MG63 (cell line): ENCODE measurements at places on chromosomes 5 and 9.

DNA sequence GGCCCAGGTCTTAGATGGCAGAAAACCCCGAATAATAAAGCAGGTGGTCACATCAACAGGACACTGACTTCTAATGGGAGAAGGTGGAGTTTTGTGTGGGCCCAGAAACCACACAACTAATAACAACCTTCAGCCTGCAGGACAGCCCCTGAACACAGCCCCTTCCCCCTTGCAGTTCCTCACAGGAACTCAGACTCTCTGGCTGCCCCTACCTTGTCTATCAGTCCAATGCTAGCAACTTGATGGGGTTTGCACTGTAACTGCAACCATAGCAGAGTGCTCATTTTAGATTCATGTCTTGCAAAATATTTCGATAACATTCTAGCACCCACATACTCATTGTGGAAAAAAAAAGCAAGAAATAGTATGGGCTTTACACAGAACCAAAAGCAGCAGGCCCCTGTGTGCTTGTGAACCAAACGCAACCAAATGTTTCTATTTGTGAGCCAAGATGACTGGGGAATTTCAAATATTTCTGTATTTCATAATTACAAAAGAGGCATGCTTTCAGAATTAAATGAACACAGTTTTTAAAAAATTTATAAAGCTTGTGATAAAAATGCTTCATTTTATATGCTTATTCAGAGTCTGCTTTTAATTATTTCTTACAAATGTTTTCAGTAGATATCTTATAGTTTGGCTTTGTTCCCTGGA, 62.7 kb upstream of the PDE4D start:
- no peak for DNase-seq

- no peak for DNase-seq
Measured at GRCh38 chr9:27291292-27291691, 5.7 kb downstream of the EQTN start.

- DNase-seq: no peak
Measured at GRCh38 chr5:163770625-163771024, 265.2 kb downstream of the MAT2B start.

DNA sequence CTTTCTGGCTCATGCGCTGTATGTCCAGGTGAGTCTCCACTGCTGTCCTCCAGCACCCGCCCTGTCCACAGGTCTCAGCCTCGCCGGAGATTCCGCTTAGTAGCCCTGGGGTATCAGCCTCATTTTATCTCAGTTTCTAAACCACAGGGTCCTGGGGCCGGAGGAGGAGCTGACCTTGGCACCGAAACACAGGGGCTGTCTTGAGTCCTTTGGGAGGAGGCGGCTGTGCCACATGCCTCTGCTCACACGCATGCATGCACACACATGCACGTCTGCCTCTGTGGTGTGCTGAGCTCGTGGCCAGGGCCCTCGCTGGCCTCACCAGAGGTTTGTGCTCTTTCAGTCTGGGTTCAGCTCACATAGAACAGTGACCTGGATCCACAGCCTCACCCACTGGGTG, 23.3 kb downstream of the TRIP13 start:
- DNase-seq: no peak

- DNase-seq: peak; percentile 86
Measured at GRCh38 chr9:99445371-99445891, 223.3 kb downstream of the SEC61B start.

DNA sequence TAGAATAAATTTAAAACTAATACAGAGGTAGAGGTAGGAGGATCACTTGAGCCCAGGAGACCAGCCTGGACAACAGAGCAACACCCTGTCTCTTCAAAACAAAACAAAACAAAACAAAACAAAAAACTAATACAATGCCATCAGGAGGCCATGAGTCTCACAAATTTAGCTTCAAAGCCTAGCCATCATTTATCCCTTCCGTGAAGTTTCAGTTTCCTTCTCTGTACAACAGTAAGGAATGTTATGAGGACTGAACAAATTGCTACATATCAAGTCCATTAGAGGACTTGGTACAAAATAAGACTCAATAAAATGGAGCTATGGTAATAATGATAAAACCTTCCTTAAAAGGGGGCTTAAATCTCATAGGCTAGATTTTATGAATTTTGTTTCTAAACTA, 60.8 kb downstream of the MAPKAP1 start:
- no peak for DNase-seq

GRCh38 chr5:73286896-73287295, 113.9 kb downstream of the TMEM174 start:
- no peak for DNase-seq

DNA sequence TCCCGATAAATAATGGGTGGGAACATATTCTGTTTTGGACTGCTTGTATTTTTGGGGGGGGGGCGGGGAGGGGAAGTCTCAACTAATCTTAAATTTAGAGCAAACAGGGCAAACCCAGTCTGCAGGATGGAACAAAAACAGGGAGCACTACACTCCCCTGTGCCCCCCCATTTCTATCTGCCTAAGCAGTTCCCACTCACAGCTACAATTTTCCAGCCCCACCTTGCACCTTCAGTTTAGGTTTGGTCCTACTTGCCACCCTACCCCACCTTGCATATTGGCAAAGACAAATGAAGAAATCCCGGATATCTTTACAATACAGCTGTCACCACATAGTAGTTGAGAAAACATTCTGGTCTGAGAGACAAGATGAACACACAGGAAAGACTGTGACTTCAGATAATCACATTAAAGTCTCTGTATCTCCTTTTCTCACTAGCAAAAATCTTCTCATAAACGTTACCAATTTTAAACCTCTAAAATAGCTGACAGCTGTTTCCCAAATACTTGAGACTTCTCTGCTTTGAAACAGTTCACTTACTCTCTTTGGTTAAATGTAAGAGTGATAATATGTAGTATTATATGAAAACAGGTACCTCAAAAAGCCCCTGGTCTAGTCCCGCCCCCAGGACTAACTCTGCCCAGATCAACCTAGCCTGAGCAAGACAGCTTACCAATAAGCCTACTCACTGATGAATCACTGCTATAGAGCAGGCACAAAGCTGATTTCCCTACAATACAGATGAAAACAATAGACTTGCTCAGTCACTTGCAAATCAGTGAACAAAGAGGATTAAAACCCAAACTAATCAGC, 5.2 kb upstream of the RAPGEF6 start:
- DNase-seq: peak; percentile 34

GRCh38 chr9:2559192-2560152, 62.1 kb upstream of the VLDLR start:
- peak; percentile 81 for DNase-seq

- DNase-seq: no peak
Measured at GRCh38 chr9:94881940-94882339, 155.4 kb downstream of the AOPEP start.

DNA sequence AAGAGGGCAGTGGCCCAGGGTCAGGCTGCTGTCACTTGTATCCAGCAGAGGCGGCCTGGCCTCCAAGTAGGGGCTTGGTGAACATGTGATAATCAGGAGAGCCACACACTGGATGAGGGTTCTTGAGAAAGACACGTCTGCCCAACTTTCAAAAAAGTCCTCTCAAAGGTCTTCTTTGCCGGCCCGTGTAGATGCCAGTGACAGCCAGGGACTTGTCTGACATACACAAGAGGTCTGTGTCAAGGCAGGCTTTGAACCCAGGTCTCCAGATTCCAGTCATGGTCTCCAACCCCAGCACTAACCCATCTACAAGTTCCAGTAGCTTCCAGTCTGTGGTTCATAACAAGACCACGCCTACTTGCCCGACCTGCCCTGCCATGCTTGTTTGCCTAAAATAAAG, 7.9 kb upstream of the AMBP start:
- no peak for DNase-seq

- peak; percentile 85 for DNase-seq
Measured at GRCh38 chr5:168128557-168128956, 162.9 kb upstream of the WWC1 start.

- DNase-seq: no peak
Measured at GRCh38 chr5:110441035-110441434, 285.4 kb downstream of the TMEM232 start.

GRCh38 chr5:89069591-89069990, 186.6 kb upstream of the MEF2C start:
- DNase-seq: no peak

- DNase-seq: no peak
Measured at GRCh38 chr5:140018096-140018481, 25.0 kb downstream of the NRG2 start.

- peak; percentile 95 for DNase-seq
Measured at GRCh38 chr5:147310059-147310704, 75.4 kb downstream of the STK32A start.
